ENCODE measurements at places on chromosomes 2 and 18. TPM values are rescaled to one million over a fixed set of nuclear protein-coding genes. Genes with fewer than 3 reads are reported as not detected.

Gene LOXL3
- 1.0 TPM for total RNA-seq

Gene PDCL3
- 42.1 TPM for total RNA-seq

Gene DSG2
- 0.33 TPM for total RNA-seq

Gene LHCGR
- total RNA-seq = not detected

Gene ATAD2B
- 13.2 TPM for total RNA-seq
